Nephron progenitor cell (in vitro differentiated cells): ENCODE measurements at places on chromosomes 12 and 14.

DNA sequence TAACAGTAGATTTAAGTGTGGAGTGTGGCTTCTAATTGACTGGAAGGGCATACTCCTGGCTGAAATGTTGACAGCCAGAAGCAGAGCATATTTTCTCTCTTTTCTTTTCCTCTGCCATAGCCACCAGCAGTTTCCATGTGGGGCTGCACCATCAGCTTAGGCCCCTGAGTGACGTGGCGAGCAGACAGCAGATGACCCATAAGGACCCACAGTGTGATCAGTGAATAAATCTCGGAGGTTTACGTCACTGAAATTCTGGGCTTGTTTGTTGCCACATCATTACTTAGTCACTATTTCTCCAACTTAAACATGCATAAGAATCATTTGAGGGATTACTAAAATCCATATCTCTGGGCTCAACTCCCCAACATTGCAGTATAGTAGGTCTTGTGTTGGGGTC is 549.7 kb upstream of the TMEM132C start:
- no peaks in the 10 kb centered on the region for H3K4me1 ChIP-seq
- no peak for DNase-seq
- H3K27ac ChIP-seq, result no peak overlapping the region

DNA sequence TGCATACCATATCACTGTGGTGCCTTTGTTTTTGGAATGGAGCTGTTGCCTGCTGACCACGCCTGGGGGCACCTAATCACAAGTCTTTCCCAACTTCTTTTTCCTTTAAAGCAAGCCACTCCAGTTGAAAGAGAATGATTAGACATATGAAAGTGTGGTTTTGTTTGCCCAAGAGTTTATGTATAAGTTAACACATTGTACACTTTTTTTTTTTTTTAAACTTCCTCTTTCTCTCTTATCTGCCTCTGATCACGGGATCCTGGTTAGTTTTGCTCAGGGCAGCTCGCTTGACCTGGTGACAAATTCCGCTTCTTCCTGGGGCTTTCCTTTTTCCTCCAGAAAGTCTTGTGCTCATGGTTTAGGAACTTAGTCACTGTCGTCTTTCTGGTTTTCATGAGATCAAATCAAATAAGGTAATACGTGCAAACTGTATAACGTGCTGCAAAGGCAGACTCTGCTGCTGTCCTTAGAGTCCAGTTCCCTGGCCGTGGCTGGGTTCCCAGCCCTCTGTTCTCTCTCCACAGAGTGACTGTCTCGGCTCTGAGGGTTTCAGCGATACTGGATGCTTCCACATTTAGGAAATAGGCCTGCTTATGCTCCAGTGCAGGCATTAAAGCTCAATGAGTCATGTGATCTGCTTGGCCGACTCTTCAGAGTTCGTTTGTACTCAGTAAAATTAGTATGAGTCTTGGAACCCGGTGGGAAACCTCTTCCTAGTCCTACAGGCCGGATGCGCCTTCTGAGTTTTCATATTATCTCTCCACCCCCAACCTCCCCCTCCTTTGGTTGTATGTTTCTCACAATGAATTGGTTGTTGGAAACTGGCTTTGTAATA is 15.2 kb downstream of the RASSF3 start:
- H3K36me3 ChIP-seq, result peaks cover 43% of the 10 kb centered on the region
- H3K4me3 ChIP-seq, result peak overlapping the region; percentile 18
- DNase-seq, result no peak
- H3K27me3 ChIP-seq, result no peaks in the 10 kb centered on the region
- peaks cover 14% of the 10 kb centered on the region for H3K4me1 ChIP-seq

DNA sequence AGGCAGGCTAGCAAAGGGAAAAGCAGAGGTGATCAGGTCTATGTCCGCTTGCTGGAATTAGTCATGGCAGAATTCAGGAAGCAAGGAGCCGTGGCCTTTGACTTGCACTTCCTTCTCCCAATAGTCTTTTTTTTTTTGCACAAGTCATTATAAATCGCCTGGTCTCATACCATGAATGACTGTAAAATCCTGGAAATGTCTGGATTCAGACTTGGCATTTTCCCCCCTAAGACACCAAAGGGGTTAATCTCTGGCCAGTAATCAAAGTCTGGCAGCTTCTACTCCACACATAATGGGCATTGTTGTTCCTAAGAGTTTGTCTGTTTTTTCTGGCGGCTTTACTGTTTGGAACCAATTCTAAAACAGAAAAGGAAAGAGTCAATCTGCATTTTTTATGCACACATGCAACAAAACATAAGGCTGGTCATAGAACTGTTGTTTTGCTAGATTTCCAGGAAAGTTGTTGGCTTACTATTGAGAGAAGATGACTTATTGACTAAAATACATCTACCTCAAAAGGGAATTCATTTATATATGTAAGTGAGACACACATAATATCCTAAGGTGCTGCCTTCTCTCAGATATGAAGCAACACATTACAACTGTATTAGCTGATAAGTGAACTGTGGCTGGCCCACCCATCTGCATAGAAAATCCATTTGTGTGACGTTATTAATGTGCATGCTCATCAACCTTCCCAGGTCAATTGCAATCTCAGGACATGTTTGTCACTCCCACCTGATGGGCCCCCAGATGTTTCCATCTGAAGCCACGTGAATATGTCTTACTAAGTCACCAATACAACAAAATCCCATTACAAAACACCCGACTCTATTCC is 157.3 kb downstream of the BTG1 start:
- DNase-seq, result no peak
- peaks cover 43% of the 10 kb centered on the region for H3K4me1 ChIP-seq
- H3K27ac ChIP-seq, result no peak overlapping the region
- peaks cover under 1% of the 10 kb centered on the region for H3K27me3 ChIP-seq
- H3K36me3 ChIP-seq, result no peaks in the 10 kb centered on the region

GRCh38 chr12:127214186-127214585 is 1052.8 kb upstream of the TMEM132C start:
- no peak overlapping the region for H3K27ac ChIP-seq
- DNase-seq, result no peak
- H3K4me1 ChIP-seq, result no peaks in the 10 kb centered on the region
- H3K36me3 ChIP-seq, result no peaks in the 10 kb centered on the region
- no peak overlapping the region for H3K4me3 ChIP-seq

DNA sequence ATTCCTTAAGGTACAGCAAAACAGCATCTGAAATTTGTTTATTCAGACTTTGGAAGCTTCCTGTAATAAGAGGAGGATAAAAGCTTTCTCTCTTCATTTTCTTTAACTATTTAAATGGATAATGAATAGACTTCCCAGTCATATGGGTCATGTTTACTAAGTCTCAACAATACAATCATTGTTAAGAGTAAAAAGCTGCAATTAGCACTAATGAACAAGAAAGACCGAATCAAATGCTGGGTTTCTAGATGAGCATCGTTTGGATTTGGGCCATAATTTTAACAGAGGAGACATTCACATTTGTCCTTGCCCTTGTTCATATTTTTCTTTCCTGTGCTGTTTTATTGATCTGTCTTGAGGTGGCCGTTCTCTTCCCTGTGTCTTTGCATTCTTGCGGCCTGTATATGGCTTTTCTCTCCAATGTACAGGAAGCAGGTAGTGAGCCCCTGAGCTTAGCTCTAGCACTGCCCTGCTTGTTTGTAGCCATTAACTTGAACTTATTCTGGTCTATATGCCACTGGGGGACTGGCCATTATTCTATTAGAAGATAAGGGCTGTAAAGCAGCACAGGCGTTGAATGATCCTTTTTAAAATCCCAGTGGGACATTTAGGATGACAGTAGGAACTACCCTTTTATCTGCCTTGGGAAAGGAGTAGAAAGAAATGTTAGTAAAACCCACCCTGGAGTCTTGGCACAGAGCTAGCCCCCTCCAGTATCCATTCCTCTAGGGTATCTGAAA is 34.6 kb downstream of the ABHD12B start:
- peaks cover 3% of the 10 kb centered on the region for H3K27me3 ChIP-seq
- H3K27ac ChIP-seq, result no peak overlapping the region
- no peak for DNase-seq
- peaks cover 31% of the 10 kb centered on the region for H3K4me1 ChIP-seq
- H3K36me3 ChIP-seq, result peaks cover 80% of the 10 kb centered on the region

DNA sequence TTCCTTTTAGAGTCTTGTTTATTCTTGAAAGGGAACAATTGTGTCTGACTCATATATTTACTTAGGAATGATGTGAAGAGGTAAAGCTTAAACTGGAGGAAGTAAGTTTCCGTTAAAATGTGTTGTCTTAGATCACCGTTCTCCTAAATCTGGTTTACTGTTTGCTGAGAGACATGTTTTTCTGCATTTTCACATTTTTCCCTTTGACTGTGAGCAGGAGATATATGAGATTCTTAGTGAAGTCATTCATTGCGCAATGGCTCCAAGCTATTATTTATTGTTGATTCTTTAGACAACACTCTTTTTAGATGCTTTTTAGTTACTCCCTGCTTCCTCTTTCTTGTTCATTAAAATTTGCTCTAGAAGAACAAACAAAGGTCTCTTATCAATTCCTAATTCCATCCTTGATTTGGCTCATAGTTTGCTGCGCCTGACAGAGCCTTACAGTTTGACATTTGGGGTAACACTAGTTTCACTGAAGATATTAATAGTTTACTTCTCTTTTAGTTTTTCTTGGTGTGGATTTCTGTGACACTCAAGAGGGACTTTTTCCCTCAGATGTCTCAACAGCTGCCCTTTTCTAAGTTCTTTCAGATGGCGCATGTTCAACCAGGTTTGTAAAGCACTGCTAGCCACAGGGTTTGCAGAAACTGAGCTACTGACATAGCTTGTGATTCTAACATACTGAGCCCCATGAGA is 11.4 kb downstream of the CLECL1 start:
- H3K36me3 ChIP-seq, result no peaks in the 10 kb centered on the region
- H3K27ac ChIP-seq, result no peak overlapping the region
- no peak for DNase-seq
- no peak overlapping the region for H3K4me3 ChIP-seq
- H3K4me1 ChIP-seq, result no peaks in the 10 kb centered on the region
- H3K27me3 ChIP-seq, result peaks cover 5% of the 10 kb centered on the region

GRCh38 chr12:75819512-75819911 is 212.1 kb downstream of the PHLDA1 start:
- H3K27ac ChIP-seq, result no peak overlapping the region
- DNase-seq, result no peak
- peaks cover 53% of the 10 kb centered on the region for H3K4me1 ChIP-seq
- H3K4me3 ChIP-seq, result no peak overlapping the region
- no peaks in the 10 kb centered on the region for H3K36me3 ChIP-seq
- H3K27me3 ChIP-seq, result peaks cover 7% of the 10 kb centered on the region

DNA sequence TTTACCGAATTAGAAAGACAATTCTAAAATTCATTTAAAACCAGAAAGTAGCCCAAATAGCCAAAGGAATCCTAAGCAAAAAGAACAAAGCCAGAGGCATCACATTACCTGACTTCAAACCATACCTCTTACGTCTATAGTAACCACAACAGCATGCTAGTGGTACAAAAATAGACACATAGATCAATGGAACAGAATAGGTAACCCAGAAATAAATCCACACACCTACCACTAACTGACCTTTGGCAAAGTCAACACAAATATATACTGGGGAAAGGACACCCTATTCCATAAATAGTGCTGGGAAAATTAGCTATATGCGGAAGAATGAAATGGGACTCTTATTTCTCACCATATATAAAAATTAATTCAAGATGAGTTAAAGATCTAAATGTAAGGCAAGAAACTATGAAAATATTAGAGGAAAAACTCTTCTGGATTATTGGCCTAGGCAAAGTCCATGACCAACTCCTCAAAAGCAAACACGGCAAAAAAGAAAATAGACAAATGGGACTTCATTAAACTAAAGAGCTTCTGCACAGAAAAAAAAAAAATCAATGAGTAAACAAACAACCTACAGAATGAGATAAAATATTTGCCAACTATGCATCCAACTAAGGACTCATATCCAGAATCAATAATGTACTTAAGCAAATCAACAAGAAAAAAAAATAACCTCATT is 568.9 kb downstream of the SOX5 start:
- no peak overlapping the region for H3K27ac ChIP-seq
- no peaks in the 10 kb centered on the region for H3K27me3 ChIP-seq
- peaks cover 6% of the 10 kb centered on the region for H3K36me3 ChIP-seq
- H3K4me3 ChIP-seq, result no peak overlapping the region
- H3K4me1 ChIP-seq, result no peaks in the 10 kb centered on the region
- no peak for DNase-seq

- no peak overlapping the region for H3K27ac ChIP-seq
- peak overlapping the region; percentile 70 for H3K4me3 ChIP-seq
- H3K27me3 ChIP-seq, result peaks cover 67% of the 10 kb centered on the region
- peaks cover 53% of the 10 kb centered on the region for H3K4me1 ChIP-seq
- no peak for DNase-seq
These were observed 61.2 kb downstream of the FBXL14 start for GRCh38 chr12:1533205-1533601.

GRCh38 chr12:19010087-19010486 is 119.4 kb upstream of the PLEKHA5 start:
- DNase-seq, result no peak
- H3K4me3 ChIP-seq, result no peak overlapping the region
- H3K36me3 ChIP-seq, result no peaks in the 10 kb centered on the region
- no peaks in the 10 kb centered on the region for H3K27me3 ChIP-seq
- no peak overlapping the region for H3K27ac ChIP-seq
- H3K4me1 ChIP-seq, result no peaks in the 10 kb centered on the region

- no peak overlapping the region for H3K4me3 ChIP-seq
- no peaks in the 10 kb centered on the region for H3K27me3 ChIP-seq
- peaks cover 22% of the 10 kb centered on the region for H3K4me1 ChIP-seq
- no peak overlapping the region for H3K27ac ChIP-seq
- no peaks in the 10 kb centered on the region for H3K36me3 ChIP-seq
- DNase-seq, result no peak
These were observed 36.8 kb upstream of the GLIPR1 start for GRCh38 chr12:75443709-75444108.

DNA sequence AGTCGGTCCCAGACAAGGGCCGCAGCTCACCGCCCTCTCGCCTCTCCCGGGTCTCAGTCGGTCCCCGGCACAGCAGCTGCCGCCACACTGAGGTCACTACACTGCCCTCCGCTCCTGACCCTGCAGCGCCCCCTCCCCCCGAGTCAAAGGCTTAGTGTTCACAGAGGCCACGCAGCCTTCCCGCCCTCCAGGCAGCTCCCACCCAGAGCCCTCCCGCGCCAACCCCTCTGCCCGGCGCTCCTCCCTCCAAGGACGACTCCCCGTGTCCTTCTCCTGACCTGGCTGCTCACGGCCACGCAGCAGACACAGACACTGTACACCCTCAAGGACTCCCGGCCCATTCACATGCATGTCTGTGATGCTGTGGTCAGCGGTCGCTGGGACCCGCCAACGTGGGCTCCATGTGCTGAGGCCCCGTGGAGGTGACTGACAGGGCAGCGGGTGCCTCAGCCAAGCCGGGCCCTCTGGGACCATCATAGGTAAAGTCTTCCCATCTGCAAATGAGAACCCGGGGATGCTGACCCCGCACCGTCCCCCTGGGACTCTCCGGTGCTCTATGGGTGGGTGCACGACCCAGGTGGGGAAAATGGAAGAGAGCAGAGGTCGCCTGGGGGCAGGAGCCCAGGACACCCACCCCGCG is 16.3 kb upstream of the GALNT9 start:
- H3K36me3 ChIP-seq, result no peaks in the 10 kb centered on the region
- peaks cover 50% of the 10 kb centered on the region for H3K4me1 ChIP-seq
- DNase-seq, result peak; percentile 47
